Coronary artery (tissue), 2 donors: ENCODE measurements at places on chromosomes 13 and 19.

GRCh38 chr13:99962242-99962641, 9.3 kb downstream of the ZIC5 start:
- DNase-seq = no peak

GRCh38 chr19:13817615-13818371, 22.6 kb downstream of the ZSWIM4 start:
- no peak for DNase-seq

GRCh38 chr19:16619457-16619856, 8.5 kb downstream of the MED26 start:
- DNase-seq = no peak

DNA sequence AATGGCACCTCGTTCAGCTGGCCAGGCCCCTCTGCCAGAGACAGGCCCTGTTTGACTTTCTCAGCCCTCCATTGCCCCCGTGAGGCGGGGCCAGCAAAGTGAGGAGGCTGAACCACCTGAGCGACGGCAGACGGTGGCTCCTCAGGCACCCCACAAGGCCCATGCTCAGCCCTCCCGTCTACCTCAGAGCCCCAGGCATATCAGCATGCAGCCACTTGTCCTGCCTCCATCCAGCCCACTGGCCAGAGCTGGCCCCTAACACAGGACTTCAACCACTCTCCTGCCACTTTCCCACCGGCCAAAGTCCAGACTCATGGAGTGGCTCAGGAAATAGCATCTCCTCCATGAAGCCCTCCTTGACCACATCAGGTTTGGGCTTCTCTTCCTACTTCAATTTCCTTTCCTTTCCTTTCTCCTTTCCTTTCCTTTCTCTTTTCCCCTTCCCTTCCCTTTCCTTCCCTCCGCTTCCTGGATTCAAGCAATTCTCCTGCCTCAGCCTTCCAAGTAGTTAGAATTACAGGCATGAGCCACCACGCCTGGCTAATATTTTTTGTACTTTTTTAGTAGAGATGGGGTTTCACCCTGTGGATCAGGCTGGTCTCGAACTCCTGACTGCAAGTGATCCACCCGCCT, 9.3 kb downstream of the SLC7A10 start:
- no peak for DNase-seq

GRCh38 chr13:43666403-43666802, 120.4 kb downstream of the ENOX1 start:
- no peak for DNase-seq

DNA sequence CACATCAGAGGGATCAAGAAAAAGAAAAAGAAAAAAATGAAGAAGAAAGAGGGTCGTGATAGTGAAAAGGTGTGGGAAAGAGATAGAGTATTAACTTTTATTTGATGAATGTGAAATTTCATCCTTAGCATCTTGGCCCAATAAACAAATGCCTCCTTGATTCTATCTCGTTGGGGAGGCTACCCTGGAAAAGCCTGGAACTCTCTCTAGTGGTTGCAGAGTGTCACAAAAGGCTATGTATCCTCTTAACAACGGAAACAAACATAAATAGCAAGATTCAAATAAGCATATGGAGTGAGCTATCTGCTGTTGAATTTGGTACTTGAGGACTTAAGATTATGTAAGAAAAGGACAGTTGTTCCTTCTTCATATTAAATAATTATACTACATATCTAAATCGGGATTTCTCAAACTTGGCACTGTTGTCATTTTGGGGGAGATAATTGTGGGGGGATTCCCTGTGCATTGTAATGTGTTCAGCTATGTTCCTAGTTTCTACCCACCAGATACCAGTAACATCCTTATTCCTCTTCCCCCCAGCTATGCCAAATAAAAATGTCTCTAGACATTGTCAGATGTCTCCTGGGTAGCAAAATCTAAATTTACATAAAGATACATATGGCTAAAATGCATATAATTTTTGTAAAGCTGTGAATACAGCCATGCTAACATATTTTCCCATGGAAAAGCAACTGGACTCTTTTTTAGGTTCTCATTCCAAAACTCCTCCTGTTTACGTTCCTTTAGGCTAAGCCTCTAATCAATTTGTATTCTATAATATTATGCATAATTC, 557.2 kb downstream of the DCT start:
- no peak for DNase-seq

GRCh38 chr19:50204811-50205675, 1.6 kb downstream of the MYH14 start:
- DNase-seq = no peak

GRCh38 chr19:40388481-40388880, 1.5 kb downstream of the HIPK4 start:
- DNase-seq = no peak

GRCh38 chr19:21087871-21088270, 5.9 kb downstream of the ZNF714 start:
- DNase-seq = no peak
